ENCODE measurements at places on chromosomes 3 and 15. TPM values are rescaled to one million over a fixed set of nuclear protein-coding genes. Genes with fewer than 3 reads are reported as not detected.

GRCh38 chr3:108407886-108408285 lies 102.5 kb downstream of the MYH15 start:
- no peak for DNase-seq

- peak; percentile 33 for DNase-seq
Measured at GRCh38 chr15:44207643-44208042, 12.6 kb upstream of the FRMD5 start.

DNA sequence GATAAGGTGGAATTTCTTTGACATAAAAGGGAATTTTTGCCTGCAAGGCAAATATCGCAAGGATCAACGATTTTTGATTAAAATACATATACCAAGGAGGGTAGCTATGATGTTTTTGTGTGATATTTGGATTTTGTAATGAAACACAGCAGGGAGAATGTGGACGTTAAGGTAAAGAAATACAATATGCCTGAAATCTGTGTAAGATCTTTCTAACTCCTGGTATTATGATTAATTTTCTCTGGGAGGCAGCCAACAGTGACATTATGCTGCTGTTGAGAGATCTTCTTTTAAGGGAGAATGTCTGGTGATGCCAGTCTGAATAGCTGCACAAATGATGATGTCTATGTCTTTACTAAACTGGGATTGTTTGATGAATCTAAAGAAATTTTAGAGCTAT lies 972.2 kb downstream of the SQOR start:
- no peak for DNase-seq

DNA sequence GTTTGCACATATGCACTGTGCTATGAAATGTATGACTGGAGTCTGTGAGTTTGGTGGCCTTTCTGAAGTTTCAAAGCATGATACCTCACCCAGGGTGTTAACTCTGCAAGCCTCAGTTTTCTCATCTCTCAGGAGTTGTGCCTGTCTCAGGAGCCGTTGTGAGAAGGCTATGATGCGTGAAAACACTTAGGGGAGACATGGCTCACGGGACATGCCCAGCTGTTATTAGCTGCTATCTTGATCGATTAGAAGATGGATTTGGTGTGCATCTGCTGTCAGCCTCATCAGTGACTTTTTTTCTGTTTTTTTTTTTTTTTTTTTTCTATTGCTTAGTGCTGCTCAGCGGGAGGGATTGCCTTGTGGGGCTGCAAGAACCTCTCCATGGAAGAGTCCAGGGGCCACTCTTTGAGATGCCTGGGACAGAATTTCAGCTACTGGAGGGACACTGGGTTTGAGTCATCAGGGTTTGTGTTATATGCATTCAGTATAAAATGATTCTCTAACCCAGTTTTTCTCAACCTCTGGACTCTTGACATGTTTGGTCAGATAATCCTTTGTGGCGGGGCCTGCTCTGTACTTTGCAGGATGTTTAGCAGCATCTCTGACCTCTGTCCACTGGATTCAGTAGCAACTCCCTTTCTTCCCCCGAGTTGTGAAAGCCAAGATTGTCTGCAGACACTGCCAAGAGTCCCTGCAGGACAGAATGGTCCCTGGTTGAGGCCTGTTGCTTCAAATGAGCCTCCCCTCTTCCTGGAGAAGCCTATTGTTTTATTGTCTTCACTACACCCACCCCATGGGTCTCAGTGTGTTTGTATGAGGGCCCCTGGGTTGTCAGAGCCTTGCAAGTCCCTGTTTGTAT lies 181.4 kb downstream of the CACNA2D3 start:
- DNase-seq = no peak

GRCh38 chr15:42848846-42849245 lies 71.7 kb downstream of the TTBK2 start:
- no peak for DNase-seq

DNA sequence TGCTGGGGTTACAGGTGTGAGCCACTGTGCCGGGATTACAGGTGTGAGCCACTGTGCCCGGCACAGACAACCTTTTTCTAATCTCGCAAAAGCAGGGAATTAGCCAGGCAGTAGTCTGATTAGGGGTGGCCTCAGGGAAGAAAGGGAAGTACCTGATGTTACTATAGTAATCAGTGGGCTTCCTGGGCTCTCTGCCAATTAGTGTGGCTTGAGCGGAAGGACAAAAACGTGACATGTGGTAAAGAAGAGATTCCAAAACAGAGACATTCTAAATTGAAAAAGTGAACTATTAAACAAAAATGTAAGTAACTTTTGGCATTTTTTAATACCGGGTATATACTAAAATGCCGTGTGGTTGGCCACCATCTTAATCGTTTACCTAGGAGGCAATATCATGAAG lies 48.1 kb downstream of the CFAP20DC start:
- DNase-seq = no peak

DNA sequence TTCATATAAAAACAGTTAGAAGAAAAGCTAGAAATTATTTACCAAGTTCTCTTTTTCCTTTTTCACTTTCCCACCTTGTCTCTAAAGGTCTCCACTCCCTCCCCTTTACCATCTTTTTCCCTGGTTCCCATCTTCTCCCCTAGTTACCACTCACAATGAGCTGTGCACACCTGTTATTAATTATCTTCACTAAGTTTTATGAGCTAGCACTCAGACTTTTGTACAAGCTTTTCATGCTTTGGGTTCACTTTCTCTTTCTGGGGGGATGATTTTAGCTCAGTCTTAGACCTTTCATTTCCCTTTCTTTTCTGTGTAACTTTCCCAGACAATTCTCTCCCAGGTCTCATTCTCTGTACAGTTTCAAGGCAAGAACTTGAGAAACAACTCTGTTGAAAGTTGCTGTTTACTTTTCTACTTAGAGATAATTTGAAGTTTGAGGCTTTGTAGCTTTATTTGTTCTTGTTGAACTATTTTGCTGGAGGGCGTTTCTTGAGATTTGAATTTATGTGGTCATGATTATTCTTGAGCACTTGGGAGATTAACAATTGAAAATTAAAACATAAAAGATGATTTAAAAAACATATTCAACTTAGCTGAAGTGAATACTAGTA lies 24.0 kb upstream of the AADAC start:
- no peak for DNase-seq

GRCh38 chr3:65905771-65906170 lies 132.9 kb downstream of the MAGI1 start:
- no peak for DNase-seq

DNA sequence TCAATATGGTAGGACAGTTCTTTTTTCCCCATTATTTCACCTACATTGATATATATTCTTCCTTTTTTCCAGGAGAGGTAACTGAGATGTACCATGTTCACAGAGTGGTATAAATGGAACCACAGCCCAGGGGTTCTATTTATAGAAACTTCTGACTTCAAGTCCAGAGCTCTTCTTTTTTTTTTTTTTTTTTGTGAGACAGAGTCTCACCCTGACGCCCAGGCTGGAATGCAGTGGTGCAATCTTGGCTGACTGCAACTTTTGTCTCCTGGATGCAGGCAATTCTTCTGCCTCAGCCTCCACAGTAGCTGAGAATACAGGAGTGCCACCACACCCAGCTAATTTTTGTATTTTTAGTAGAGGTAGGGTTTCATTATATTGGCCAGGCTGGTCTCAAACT lies 267.1 kb upstream of the TPRG1 start:
- no peak for DNase-seq

DNA sequence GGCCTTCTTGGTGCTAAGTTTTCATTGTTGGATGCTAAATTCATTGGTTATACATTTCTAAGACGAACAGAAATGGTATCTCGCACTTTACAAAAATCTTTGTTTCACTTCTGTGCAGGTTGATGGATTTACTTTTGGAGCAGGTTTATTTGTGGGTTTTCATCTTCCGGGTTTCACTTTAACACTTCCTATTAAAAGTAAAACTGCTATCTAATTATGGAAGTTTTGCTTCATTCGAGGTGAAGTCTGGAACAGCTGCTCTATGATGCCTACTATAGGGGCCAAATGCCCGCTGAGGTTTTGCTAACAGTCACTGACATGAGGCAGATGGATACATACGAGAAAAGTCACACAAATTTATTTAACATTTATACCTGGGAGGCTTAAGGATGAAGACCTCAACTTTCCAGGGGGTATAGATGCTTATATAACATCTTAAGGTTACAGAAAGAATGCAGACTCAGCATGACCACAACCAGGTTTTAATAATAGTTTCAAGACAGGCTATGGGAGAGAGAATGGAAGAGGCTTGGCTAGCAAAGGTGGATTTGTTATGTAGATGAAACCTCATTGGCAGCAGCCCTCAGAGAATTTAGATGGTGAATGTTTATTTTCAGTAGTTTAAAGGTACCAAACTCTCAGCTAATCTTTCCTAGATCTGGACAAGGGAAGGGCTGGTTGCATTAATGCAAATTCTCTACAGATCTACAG lies 54.2 kb downstream of the OSTN start:
- DNase-seq = no peak

GRCh38 chr3:128936341-128936740 lies 56.9 kb downstream of the ACAD9 start:
- DNase-seq = no peak

GRCh38 chr3:14823910-14824629 lies 5.3 kb downstream of the FGD5 start:
- no peak for DNase-seq

DNA sequence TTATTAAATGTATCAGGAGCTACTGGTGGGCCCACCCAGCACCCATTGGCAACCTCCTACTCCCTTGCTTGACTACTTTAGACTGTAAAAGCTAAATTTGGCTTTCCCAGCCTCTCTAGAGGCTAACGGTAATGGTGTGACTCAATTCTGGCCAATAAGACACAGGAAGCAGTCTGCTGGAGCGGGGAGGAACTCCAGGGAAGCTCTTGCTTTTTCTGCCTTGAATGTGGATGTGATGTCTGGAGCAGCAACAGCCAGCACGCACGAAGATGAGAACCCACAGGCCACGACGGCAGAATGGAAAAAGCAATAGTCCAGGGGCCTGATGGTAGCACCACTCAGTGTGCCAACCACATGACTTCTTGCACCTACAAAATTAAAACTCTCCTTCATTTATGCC lies 39.9 kb downstream of the RAB6B start:
- no peak for DNase-seq

- no peak for DNase-seq
Measured at GRCh38 chr15:92958105-92958504, 58.0 kb downstream of the CHD2 start.

- DNase-seq = no peak
Measured at GRCh38 chr3:61896251-61896650, 334.9 kb downstream of the PTPRG start.

- DNase-seq = no peak
Measured at GRCh38 chr15:87961851-87962420, 294.6 kb downstream of the NTRK3 start.

DNA sequence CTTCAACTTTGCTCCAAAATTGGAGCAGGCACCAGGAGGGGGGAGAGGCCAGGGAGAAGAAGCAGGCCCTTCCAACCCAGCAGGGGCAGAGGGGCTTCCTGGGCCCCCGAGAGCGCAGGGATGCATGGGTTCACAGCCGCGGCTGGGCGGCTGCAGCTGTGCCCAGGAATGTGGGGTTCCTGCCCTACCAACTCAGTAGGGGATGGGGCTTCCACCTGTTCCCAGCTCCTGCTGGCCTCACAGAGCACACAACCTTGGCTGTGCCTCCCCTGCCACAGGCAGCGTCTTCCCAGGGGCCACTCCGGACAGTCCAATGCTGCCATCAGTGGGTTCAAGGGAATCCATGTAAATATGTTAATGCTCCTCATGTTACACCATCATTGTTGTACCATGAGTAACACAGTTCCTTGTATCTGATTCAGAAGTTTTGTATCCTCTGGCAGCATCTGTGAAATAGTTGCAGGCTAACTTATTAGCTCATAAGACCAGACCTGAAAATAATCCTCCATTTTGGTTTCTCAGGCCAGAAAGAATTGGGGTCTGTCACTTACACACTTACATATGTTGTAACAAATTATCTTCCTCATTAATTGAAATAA lies 12.1 kb upstream of the SIAH2 start:
- DNase-seq = no peak

GRCh38 chr15:44038755-44039191 lies 156.3 kb downstream of the FRMD5 start:
- DNase-seq = no peak

GRCh38 chr3:65288776-65289175 lies 601.0 kb upstream of the ADAMTS9 start:
- DNase-seq = no peak

GRCh38 chr15:70910958-70911357 lies 18.3 kb downstream of the LRRC49 start:
- DNase-seq = no peak

GRCh38 chr3:50342813-50343633 lies 2.4 kb upstream of the RASSF1 start:
- no peak for DNase-seq

DNA sequence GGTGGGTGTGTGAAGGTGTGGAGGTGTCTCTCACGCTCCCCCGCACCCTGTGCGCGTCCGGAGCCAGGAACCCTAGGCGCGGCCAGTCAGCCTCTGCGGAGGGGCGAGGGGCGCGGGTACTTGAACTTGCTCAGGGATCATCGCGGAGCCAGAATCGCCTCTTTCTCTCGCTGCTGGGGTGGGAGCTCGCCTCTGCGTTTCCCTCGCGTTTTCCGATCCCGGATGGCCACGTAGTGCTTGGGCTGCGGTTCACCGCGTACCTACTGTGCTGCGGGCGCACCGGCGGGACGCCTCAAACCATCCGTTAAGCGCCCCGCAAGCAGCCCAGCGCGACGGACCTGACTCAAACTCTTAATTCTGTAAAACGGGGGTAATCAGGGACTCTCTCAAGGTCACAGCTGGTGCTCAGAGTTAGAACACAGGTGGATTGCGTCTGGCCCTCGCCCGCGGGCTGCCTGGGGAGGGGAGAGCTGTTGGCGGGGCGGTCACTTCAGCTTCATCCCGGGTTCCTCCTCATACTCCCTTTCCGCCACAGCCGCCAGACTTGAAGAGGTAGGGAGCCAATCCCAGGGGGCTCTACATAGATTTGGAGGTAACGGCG lies 686 bp downstream of the MYRIP start:
- no peak for DNase-seq

DNA sequence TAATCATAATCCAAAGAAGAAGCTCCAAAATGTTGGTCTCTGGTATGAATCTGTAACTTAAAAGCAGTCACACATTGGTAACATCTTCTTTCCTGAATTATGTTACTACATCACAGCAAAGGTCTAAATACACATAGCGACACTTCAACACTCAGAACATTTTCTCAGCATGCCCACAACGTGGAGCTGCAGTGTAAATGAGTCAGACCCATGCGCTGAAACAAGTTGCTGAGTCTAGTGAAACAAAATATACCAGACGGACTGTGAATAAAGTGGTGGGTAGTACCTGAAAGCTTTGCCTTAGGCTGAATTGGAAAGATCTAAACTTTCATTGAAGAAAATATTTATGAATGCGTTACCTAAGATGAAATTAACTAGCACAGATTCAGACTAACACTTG lies 33.2 kb upstream of the GOLGA8B start:
- no peak for DNase-seq

- DNase-seq = no peak
Measured at GRCh38 chr3:188749010-188749617, 422.7 kb upstream of the TPRG1 start.

- DNase-seq = no peak
Measured at GRCh38 chr15:88648357-88649214, 9.8 kb downstream of the ISG20 start.

APBA2 gene
- polyA plus RNA-seq = 8.5 TPM

CPN2 gene
- not detected for polyA plus RNA-seq

COL8A1 gene
- polyA plus RNA-seq = 213 TPM

FGF7 gene
- polyA plus RNA-seq = 30.4 TPM

CLDN1 gene
- 1.7 TPM for polyA plus RNA-seq

ARRDC4 gene
- polyA plus RNA-seq = 67.4 TPM

SAMMSON gene
- not detected for polyA plus RNA-seq

FBXO40 gene
- polyA plus RNA-seq = not detected

GOLGA8T gene
- polyA plus RNA-seq = not detected

GABPB1 gene
- polyA plus RNA-seq = 17.1 TPM

DAZL gene
- polyA plus RNA-seq = not detected

OPA1 gene
- 41.4 TPM for polyA plus RNA-seq

AMT gene
- polyA plus RNA-seq = 9.1 TPM
